NCI-H226 (cell line): ENCODE measurements at places on chromosomes 6 and 20.

- DNase-seq, result peak; percentile 43
These were observed 101.6 kb downstream of the ATXN1 start for GRCh38 chr6:16659466-16660156.

DNA sequence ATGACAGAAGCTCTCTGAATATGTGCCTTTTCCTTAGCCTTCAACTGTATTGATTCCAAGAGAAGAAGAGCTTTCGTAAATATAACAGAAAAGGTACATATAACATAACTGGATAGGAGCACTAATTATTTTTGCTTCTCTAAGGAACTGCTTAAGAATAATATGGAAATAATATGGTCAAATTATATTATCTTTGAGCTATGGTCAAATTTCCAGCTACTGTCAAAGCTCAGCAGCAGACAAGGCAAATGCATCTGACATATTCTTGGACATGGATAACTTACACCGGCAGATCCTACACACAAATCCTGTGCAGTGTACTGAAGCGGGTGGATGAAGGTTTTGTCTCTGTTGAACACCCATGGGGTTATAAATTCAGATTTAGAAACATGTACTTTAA lies 150.6 kb downstream of the HIVEP2 start:
- no peak for DNase-seq

- DNase-seq, result no peak
These were observed 18.8 kb downstream of the SCAF8 start for GRCh38 chr6:154752022-154752421.

- DNase-seq, result no peak
These were observed 3.7 kb downstream of the ACOT8 start for GRCh38 chr20:45853484-45853883.

DNA sequence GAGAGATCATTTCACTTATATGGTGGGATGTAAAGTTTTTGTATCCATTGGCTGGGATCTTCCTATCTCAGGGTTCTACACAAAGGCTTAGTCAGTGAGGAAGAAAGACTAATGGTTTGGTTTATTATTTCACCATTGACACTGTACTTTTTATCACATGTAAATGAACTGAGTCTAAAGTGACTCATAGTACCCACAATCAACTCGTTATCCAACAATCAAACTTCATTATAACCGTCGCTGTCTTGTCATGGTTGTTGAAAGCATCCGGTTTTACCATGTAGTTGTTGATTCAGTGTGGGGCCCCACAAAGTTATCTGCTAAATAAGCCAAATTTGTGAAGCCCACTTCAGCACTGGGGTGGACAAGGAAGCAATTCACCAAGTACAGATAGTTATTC lies 55.8 kb upstream of the MTRF1L start:
- no peak for DNase-seq

- DNase-seq, result peak; percentile 85
These were observed 13.5 kb upstream of the TRAM2 start for GRCh38 chr6:52590152-52590891.
